ENCODE measurements at places on chromosomes 5 and 9.

DNA sequence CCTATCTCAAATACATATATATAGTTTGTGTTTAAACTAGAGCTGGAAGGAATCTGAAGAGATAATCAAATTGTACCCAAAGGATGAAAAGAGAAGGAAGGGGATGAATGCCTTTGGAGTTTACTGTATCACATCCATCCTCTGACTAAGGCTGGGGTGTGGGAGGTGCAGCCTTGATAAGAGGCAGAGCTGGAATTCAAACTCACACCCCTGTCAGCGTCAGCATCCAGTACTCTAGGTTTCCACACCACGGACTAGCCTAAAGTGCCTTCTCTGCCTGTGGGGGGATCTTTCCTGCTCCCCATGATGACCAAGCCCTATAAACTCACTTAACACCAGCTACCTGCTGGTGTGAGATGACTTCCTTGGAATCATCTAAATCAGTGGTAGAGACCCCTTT lies 48.1 kb downstream of the EPB41L4B start:
- no peak for DNase-seq

DNA sequence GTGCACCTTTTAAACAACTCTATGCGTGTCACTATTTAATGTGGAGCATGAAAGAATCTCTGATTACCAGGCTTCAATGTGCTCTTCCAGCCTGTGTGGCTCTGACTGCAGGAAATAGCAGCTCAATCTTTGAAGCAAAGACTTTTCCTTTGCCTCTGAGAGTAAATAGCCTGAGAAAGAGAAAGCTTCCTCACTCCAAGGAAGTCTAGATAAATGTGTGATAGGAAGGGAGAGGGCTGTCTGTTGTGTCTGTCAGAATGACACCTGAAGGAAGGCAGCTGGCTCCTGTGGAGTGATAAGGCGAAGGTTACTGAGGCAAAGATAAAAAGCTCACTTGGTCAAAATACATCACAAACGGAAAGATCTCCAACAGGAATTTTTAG lies 205.3 kb upstream of the HAPLN1 start:
- DNase-seq: no peak

DNA sequence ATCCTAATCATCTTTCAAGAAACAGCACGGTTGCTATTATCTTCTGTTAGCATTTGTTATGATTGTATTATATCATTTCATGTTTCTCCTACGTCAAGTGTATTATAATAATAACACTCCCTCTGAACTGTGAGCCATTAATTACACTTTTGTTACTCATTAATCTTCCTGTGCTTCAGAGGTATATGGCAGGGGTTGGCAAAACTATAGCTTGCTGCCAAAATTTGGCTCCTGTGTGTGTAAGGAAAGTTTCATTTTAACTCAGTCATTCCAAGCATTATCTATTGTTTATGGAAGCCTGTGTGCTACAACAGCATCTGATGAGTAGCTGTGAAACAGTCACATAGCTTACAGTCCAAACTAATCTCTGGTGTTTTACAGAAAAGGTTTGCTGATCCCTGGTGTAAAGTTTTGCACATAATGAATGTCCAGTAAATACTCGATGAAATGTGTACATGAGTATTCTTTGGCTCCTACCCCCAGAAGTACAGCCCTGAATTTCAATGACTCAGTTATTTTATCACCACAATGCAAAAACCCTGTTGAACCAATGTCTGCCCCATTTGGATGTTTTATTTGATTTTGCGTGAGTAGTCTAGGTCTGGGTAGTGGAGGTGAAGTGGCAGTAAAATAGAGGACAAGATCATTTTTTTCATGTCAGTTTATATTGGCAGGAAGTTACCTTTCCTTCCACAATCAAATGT lies 648.2 kb downstream of the MAT2B start:
- DNase-seq: no peak

GRCh38 chr9:132201139-132201538 lies 39.3 kb downstream of the NTNG2 start:
- DNase-seq: no peak

GRCh38 chr5:1548702-1549474 lies 25.1 kb upstream of the LPCAT1 start:
- DNase-seq: no peak

DNA sequence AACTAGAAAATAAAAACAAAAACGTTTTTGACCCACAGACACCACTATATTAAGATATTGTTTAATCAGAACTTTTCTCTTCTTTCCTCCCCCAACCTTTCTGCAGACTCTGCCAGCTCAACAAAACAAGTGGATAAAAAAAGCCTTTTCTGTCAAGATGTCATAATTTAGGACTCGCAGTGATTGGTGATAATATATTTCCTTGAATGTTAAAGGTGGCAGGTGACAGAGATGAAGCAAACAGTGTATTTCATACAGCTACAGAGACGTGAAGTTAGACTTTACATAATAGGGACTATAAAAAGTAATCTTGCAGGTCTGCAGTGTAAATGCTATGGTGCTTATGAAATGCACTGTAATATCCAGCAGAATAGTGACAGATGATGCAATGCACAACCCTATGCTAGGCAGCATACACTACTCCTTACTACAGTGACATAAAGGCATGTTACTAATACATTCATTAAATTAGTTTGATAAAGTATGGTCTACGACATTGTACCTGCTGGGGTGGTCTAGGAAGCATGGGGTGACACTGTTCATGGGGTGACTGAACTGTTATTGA lies 326.7 kb upstream of the GRAMD2B start:
- DNase-seq: no peak

DNA sequence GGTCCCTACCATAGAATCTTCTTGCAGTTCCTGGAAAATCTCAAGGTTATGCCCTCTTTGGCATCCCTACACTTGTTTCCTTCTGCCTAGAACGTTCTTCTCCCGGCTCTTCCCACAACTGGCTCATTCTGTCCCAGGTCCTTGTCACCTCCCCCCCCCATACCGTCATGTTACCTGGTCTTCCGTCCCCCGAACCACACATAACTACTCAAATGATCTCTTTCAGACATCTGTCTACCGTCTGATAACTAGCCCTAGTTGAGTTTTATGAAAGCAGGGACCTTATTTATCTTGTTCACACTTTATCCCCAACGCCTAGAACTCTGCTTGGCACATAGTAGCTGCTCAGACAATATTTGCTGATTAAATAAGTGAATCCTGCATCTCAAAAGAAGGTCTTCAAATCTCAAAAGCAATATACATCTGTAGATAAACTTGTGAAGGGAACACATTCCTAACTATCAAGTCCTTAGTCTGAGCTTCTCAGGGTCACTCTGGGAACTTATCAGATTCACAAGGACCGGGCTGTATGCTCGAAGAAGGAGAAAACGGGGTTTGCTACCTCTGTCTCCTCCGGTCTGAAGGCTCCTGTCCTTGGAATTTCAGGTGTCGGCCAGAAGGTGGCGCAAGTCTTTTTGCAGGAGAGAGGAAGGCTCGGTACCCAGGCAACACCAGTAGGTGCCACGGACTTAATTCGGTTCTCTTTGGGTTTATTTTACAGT lies 30.0 kb downstream of the LCP2 start:
- peak; percentile 67 for DNase-seq

DNA sequence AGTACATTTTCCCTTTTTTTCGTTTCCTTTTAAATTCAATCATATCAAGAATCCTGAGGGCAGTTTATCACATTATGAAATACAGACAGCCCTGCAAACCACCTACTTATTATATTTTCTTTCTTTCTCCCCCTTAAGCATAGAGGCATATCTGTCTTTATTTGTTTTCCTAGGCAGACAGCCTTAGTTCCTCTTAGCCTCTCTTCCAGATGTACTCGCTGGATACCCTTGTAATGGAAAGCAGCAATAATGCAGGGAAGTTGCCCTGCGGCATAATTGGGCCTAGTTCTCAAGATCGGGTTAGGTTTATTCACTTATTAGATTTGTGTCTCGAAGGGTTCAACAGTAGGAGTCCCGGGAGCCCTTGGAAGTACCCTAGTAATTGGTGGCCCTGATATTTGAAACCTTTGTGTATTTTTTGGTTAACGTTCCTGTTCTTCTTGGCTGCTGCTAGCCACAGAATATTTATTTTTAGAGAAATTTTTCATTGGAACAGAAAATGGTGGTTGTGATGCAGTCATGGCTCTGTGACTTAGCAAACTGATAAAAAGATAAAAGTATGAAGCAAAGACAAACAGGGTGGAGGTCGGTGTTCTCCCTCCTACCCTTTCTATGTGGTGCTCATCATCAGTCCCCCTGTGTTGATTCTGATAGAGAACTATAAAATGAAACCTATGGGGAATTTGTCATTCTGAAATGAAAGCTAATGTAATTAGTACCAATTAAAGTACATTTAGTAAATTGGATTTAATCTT lies 6.4 kb downstream of the TLE4 start:
- DNase-seq: no peak

GRCh38 chr5:66987949-66988838 lies 208.4 kb downstream of the CD180 start:
- no peak for DNase-seq

- DNase-seq: no peak
Observed at GRCh38 chr5:157952374-157952685, 93.4 kb upstream of the CLINT1 start.

DNA sequence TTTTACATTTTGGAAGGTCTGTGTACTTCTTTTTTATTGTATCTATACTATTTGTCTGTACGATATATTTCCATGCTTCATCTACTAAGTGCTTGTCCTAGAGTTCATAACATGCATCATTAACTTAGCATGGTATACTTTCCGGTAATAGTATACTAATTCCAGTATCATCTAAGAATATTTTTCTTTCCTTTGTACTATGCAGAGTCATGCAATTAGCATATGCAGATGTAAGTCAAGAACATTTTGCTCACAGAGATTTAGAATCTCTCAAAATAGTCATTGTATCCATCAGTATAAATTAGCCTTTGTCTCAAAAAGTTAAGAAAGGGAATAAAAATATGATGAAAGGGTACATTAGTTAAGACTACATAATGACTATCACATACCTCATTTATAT lies 770.4 kb upstream of the GRAMD2B start:
- no peak for DNase-seq

GRCh38 chr9:134764473-134765269 lies 115.9 kb upstream of the FCN2 start:
- DNase-seq: no peak

GRCh38 chr5:33576726-33577590 lies 136.2 kb downstream of the TARS1 start:
- no peak for DNase-seq

DNA sequence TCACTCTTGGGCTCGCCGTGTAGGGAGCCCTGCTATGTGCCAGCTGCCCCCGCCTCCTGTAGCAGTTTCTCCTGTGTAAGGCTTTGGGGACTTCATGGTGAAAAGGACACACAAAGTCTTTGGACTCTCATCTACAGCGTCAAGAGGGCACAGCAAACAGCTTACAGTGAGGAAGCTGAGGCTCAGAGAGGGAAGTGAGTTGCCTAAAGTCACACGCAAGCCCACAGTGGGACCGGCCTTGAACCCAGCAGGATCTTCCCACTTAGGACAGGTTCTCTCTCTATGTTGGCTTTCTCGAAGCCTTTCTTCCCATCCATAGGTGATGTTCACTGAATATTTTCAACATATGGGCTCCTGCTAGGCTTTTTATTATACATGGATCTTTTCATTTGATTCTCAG lies 9.8 kb upstream of the PRRX2 start:
- no peak for DNase-seq

DNA sequence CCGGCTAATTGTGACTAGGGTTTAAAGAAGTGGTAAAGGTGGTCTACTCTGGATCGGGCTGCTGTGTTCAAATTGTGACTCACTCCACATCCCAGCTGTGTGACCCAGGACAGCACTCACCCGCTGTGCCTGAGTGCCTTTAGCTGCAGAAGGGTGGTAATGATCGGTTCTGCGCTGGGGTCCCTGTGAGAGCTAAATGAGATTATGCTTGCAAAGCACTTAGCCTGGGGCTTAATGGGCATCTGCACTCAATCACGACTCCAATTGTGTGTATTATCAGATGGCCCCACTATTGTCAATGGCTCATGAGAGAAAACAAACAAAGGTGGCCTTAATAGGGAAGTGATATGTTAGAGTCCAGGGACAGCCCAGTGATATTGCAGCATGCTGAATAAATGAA lies 25.1 kb upstream of the TBC1D2 start:
- no peak for DNase-seq

DNA sequence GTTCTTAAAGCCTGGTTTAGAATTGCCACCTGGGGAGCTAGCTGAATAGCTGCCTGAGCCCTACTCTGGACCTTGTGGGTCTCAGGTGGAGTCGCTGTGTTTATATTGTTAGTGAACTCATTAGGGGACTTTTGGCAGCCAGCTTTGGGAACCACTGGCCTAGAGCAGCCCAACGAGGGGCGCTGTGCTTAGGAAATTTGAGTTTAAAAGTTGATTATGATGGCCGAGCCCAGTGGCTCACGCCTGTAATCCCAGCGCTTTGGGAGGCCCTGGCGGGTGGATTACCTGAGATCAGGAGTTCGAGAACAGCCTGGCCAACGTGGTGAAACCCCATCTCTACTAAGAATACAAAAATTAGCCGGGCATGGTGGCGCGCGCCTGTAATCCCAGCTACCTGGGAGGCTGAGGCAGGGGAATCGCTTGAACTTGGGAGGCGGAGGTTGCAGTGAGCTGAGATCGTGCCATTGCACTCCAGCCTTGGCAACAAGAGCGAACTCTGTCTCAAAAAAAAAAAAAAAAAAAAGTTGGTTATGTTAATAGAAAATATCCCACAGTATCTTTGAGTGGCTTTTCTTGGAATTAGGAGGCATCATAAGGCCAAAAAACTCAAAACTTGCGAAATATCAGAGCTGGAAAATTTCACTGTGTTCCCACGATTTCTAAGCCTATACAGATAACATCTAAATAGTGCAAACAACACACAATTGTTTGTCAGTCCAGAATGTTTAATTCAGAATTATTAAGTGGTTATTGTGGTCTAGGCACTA lies 809 bp downstream of the MCCC2 start:
- peak; percentile 9 for DNase-seq

GRCh38 chr9:94932652-94933510 lies 206.4 kb downstream of the AOPEP start:
- DNase-seq: no peak

Measured in activated naive CD4-positive, alpha-beta T cell treated with anti-CD3 and anti-CD28 coated beads, Interleukin-2, amount 50 U/mL, for 72 hours (primary cell).